Kidney (tissue), 22 donors: ENCODE measurements at places on chromosomes 1 and 21. TPM values are rescaled to one million over a fixed set of nuclear protein-coding genes. Genes with fewer than 3 reads are reported as not detected.

Gene SLFNL1
- polyA plus RNA-seq = 0.32 TPM

Gene APOBEC4
- not detected for polyA plus RNA-seq

Gene BRDT
- not detected for polyA plus RNA-seq

DNA sequence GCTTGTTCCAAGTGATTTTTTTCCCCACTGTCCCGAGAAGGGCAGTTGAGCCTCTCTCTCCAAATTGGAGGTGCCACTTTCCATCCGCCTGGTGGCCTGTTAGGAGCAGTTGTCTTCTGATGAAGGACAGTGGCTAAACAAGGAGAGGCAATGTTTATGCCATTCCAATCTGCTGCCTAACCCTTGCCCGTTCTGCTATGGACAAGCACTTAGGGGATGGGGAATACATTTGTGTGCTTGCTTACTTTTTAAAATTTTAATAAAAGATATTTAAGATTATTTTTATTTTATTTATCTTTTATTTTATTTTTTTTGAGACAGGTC, 12.0 kb downstream of the COQ8A start:
- DNase-seq = no peak

Gene GBP6
- polyA plus RNA-seq = not detected

GRCh38 chr1:38498686-38499085, 360.9 kb downstream of the RRAGC start:
- no peak for DNase-seq

GRCh38 chr1:28602536-28603439, 10.7 kb downstream of the RAB42 start:
- no peak for DNase-seq

- peak; percentile 23 for DNase-seq
These were observed 176.3 kb upstream of the ZNHIT6 start for GRCh38 chr1:85884372-85885035.

GRCh38 chr1:113616156-113616555, 143.1 kb downstream of the PHTF1 start:
- no peak for DNase-seq

DNA sequence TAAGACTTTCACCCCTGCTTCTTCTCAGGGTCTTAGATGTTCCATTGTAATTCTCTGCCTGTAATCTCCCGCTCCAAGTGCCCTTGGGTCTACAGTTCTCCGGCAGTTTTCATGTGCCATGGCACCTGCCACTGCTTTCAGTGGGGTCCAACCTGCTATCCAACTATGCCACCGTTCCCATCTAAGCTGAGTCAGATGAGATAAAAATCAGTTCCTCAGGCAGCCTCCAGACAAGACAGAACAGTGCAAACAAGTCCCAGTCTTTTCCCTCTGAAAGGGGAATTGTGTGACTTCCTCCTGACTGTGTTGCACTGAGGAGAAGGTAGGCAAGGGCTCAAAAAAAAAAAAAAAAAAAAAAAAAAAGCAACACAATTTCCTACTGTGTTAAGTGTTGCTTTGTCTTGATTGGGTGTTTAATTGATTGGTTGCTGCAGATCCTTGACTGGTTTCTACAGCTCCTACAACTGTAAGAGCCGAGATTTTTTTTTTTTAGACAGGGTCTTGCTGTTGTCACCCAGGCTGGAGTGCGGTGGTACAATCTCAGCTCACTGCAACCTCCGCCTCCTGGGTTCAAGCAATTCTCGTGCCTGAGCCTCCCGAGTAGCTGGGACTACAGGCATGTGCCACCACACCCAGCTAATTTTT, 50.7 kb downstream of the EBNA1BP2 start:
- no peak for DNase-seq

DNA sequence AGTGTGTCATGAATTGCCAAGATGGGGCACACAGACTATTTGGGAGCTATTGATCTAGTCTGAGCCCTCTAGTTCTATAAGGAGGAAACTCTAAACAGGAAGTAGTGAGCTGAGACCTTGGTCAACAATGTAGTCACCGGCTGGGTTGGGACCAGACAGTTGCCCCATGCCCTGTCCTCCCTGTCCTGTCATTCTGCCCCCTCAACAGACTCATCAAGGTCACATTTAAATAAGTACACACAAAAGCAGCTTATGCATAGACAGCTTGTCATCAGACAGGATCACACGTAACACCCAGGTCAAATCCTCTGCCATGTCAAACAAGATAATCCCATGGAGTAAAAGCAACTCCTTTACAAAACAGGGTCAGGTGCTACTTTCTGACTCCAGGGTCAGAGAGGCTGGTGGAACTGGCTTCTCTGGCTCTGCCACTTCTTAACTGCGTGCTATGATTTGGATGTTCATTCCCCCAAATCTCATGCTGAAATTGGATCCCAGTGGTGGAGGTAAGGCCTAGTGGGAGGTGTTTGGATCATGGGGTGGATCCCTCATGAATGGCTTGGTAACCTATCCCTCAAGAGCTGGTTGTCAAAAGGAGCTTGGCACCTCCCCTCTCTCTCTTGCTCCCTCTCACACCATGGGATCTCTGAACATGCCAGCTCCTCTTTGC, 128.9 kb downstream of the HIVEP3 start:
- DNase-seq = no peak

Gene S100A3
- polyA plus RNA-seq = 2.5 TPM

DNA sequence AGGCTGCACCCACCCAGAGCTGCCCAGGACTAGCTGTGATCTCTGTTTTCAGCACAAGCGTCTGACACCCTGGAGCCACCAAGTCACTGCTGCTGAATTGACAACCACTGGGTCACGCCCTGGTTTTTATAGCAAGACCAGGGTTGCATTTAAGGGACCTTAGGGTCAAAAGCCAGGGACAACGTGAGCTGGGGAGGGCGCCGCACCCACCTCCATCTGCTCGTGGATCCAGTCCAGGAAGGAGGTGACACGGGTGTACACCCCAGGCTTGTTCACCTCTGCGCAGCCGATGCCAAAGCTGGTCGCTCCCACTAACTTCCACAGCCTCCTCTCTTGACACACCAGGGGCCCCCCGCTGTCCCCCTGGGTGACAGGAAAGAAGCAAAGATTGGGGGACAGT, 9.2 kb upstream of the TFF1 start:
- no peak for DNase-seq

- peak; percentile 99 for DNase-seq
These were observed at the start of gene SLC39A1 for GRCh38 chr1:153963030-153963849. Gene SLC39A1, minus strand, starts transcription at chr1:153963537. Its CDS starts 822 bp downstream, at chr1:153962715.

DNA sequence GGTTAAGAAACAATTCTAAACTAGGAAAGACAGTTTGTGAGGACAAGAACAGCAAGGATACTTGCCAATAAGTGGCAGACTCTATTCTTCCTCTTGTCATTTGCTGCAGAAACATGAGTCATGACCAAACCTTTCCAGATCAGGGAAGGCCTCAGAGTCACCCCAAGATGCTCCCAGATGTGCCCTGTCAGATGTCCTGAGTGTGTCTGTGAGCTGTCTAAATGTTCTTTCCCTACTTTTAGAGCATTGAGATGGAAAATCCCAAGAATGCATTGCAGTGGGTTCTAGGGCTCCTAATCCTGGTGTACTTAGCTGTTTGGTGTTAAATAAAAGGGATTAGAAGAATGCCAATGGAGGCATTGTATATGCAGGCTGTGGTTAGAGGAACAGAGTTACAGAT, 57.5 kb upstream of the KIAA0040 start:
- DNase-seq = no peak

DNA sequence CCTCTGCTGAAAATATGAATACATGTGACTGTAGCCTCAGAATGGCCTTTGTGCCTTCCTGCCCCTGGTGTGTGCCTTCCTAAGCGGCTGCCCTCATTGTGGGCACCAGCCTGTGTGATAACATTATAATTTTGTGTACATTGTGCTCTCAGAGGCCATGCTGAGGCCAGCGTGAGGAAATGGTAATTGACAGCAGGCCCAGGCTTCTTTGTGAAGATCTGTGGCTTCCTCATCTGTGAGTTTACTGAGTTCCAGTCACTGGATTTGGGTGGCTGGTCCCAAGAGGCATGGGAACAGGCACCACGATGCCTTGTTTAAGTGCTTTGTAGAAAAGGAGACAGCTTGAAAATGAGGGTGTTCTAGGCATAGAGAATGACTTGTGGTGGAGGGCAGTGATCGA, 389.3 kb downstream of the OMA1 start:
- no peak for DNase-seq

- DNase-seq = no peak
These were observed 2.7 kb downstream of the DOCK7 start for GRCh38 chr1:62685431-62685859.

DNA sequence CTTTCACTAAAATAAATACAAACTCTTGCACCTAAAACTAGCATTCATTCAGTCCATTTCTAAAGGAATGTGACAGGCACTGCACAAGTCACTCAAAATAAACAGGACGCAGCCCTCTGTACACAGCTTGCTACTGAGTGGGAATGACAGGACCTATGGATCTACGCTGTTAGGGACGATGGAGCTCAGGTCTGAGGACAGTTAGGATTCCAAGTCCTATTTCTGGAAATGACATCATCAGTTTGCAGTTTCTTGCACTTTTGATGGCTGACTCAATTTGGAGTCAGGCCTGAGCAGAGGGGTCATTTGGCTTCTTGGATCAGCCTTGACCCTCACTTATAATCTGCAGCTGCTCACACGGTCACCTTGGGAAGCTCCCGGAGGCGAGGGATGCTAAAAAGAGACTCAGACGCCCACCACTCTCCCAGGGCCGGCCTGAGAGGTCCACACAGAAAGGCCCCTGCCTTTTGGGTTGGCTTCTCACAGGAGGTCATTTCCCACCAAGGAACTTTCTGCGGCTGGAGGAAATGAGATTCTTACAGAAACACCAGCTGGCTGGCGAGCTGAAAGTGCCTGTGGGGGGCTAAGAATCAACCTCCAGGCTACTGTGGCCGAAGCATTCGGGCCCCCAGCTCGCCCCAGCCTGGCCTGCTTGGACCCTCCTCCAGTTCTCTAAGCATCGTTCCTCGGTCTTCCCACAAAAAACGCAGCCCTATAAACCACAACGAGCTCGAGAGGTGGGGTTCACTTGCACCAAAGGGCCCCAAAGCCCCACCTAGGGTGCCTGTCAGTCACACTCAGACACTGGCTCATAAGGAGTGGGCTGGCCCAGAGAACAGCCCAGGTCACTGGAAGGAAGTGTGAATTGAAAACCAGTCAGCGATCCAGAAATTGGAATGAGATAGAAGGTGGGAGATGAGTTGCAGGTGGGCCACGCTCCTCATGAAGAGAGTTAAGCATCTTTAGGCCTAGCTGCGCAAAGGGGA, 8.9 kb upstream of the PDE9A start:
- no peak for DNase-seq

- peak; percentile 43 for DNase-seq
These were observed 1.6 kb downstream of the DDI2 start for GRCh38 chr1:15618655-15619525.

- DNase-seq = no peak
These were observed 55.5 kb downstream of the TRIM11 start for GRCh38 chr1:228350831-228351781.

DNA sequence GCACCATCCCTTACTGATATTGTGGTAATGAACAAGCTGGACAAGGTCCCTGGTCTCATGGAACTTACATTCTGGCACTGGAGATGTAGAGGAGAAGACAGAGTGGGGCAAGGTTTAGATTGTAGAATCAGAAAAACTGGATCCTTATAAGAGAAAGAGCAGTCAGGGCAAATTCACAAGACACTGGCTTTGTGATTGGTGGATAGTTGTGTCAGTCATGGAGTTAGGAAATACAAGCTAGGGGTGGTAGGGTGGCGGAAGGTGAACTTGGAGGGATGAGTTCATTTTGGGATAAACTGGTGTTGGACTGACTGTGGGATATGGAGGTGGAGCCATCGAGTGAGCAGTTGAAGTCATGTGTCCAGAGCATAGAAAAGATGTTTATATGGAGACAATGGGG, 3.7 kb upstream of the TLR5 start:
- no peak for DNase-seq

Gene PATJ
- polyA plus RNA-seq = 44.0 TPM

Gene TBX15
- not detected for polyA plus RNA-seq

GRCh38 chr1:155202198-155202597, 5.5 kb downstream of the THBS3 start:
- DNase-seq = no peak

Gene NUF2
- 0.28 TPM for polyA plus RNA-seq

Gene AADACL3
- polyA plus RNA-seq = not detected

Gene HP1BP3
- polyA plus RNA-seq = 52.4 TPM

Gene DMRTA2
- not detected for polyA plus RNA-seq

- no peak for DNase-seq
These were observed 239.1 kb upstream of the RUNX1 start for GRCh38 chr21:35288238-35288637.

Gene CD5L
- polyA plus RNA-seq = not detected

DNA sequence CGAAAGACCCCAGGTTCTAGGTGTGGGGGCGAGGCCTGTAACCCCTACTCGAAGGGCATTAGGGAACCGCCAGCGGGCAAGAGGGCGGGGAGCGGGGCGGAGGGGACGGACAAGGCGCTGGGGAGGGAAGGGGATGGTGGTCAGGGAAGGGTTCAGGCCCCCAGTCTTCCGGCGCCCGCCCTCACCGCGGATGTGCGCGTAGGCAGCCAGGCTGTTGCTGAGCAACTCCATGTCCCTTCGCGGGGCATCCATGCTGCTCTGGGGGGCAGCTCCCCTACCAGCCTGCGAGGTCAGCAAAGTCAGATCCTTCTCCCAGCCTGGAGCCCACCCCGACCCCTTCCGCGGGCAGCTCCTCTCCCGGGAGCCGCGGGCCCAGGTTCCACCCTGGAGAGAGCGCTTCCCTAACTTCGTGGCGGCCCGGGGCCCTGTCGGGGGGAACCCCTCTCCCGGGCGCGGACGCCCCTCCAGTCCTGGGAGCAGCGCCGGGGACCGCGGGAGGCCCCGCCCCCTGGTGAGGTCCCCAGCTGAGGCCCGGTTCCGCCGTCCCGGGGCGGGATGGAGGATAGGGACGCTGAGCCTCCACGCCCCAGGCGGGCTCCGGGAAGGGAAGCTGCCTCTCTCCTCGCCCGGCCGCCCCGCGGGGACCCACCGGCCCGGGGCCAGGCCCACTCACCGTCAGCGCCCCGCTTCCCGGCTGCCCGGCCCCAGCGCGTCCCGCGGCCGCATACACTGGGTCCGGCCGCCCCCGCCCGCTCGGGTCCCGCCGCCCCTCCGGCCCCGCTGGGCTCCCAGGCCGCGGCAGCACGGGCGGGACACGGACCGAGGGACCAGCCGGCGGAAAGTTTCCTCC, 434 bp downstream of the EVA1B start:
- peak; percentile 86 for DNase-seq

Gene NPL
- 69.4 TPM for polyA plus RNA-seq

DNA sequence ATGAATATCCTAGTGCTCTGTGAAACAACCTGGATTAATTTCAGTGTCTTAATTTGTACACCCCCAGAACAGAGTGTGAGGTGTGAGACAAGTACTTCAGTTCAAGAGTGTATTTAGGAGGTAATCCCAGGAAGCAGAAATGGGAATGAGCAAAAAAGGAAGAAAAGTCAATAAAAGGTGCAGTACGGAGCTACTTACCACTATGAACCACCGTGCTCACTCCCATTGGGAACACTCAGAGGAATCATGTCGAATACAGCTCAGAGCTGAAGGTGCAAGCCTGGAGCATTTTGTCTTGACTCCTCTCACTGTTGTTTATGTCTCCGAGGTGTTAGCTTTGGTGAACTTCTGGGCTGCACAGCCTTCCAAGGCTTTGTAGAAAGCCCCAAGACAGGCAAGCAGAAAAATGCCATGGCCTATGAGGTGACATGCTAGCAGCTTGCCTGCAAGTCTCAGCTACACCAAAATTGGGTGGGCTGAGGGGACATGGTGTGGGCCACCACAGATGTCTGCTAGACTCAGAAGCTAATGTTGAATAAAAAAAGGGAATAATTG, 7.4 kb upstream of the SVBP start:
- DNase-seq = no peak

GRCh38 chr1:83676106-83676505, 322.8 kb downstream of the TTLL7 start:
- DNase-seq = no peak
